ENCODE measurements at places on chromosomes 13 and 19.

- no peak for DNase-seq
These were observed 1.3 kb upstream of the PPAN start for GRCh38 chr19:10104665-10105508.

GRCh38 chr19:19578252-19578651 is 40.2 kb downstream of the CILP2 start:
- DNase-seq: peak; percentile 55

DNA sequence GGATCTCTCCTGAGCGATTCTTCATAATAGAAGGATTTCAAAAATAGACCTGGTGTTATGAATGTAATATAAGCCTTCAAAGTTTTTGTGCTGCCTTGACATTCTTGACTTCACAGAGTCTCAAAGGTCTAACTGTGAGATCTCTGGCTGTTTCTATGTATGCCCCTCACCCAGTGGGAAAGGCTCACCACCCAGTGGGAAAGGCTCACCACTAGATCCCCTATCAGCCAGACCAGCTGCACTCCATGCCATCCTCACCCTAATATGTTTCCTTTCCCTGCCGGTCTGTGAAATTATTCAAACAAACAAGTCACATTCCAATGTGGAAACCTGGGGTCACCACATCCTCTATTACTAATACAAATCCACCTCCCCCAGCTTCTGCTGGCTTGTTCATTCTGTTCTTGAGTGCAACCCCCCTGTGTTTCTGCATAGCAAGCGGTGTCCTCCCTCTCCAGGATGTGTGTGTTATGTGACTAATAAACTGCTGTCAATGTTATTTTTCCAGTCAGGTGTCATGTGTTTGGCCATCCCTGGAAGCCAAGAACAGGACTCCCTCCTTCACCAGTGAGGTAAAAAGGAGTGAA is 13.8 kb upstream of the SLITRK1 start:
- DNase-seq: no peak

DNA sequence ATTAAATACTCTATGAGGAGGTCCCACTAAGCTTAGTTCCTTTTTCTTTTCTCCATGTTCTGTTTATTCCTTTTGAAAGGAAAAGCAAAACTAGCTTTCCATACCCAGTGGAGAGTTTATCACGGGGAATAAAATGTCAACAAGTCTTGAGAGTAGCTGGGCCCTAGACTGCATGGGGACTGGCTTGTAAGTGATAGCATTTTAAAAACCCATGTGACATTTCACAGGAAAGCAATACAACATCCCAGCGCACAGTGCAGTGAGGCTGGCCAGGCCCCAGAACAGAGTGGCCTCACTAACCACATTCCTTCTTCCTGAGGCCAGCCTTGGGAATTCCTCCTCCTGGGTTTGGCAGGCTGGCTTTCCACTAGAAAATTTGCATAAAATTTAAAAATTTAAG is 149.8 kb downstream of the DLEU7 start:
- no peak for DNase-seq

DNA sequence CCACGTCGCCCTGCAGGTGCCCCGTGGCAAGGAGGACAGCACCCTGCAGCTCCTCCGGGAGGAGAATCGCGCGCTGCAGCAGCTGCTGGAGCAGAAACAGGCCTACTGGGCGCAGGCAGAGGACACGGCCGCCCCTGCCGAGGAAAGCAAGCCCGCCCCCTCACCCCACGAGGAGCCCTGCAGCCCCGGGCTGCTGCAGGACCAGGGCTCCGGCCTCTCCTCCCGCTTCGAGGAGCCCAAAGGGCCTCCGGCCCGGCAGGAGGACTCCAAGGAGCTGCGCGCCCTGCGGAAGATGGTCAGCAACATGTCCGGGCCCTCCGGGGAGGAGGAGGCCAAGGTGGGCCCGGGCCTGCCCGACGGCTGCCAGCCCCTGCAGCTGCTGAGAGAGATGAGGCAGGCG is 11.6 kb downstream of the CBY2 start:
- DNase-seq: no peak

DNA sequence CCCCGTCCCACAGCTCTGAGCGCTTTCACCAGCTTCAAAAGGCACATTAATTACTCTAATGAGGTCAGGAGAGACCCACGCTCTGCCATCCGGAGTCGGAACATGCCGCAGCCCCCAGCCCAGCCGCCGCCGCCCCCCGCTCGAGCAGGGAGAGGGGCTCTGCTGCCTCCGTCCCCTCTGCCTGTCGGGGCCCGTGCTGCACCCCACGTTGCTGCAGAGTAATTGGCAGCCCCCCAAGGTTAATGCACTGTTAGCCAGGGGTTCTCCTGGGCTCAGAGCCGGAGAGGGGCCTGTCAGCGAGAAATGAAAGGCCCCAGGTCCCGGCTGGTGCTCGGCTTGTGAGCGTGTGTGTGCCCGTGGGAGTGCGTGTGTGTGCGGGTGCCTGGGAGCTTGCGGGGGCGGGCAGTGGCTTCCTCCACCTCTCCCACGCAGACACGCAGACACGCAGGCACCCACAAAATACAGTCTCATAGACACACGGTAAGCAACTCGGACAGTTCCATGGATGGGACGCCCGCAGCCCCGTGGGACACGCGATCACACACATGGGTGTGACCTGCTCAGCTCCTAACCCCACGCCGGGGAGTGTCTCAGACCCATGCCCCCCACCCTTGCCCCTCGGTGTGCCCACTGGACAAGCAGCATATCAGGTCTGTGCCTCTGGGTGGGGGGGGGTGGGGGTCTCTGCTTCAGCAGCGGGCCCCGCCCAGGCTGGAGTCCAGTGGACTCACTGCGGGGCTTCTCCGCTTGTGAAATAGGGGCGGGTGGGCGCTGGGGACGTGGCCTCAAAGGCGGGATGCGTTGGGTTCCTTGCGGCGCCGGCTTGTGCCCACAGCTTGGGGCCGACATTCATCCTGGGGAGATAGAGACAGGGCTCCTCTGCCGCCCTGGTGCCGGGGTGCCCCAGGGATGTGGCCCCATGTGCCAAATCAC is 4.8 kb upstream of the EFNA2 start:
- no peak for DNase-seq

DNA sequence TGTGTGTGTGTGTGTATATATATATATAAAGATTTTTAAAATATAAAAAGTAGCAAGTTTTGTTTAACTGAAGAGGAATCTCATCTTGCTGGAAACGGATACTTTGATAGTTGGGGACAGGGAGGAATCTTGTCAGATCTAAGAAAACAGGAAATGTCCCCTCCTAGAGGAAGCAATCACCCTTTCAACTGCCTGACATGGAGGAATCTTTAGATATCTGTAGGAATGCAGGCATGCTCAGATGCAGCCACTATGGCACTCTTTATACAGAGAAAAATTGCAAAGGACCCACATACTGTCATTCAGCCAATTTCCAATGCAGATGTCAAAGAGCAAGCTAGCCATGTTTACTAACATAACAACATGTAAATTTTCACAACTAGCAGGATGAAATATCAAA is 38.8 kb downstream of the ZNF611 start:
- no peak for DNase-seq

DNA sequence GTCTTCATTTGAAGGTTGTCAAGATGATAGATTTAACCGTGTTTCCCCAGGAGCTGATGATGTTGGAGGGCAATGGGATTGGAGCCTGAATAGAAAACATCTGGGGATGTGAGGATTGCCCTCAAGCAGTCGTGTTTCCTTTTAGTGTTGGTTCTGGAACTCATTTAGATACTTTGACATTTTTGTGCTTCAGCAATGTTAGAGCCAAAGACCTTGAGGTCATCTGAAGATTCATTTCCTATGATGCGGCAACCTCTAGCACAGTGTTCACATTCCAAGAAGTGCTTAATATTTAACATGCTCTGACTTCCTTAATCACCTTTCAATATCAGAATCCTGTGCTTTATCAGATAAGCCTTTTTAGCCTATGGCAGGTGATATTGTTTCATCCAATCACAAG is 82.7 kb downstream of the SLC10A2 start:
- DNase-seq: no peak

GRCh38 chr19:51686171-51686570 is 7.0 kb upstream of the SPACA6 start:
- DNase-seq: no peak

DNA sequence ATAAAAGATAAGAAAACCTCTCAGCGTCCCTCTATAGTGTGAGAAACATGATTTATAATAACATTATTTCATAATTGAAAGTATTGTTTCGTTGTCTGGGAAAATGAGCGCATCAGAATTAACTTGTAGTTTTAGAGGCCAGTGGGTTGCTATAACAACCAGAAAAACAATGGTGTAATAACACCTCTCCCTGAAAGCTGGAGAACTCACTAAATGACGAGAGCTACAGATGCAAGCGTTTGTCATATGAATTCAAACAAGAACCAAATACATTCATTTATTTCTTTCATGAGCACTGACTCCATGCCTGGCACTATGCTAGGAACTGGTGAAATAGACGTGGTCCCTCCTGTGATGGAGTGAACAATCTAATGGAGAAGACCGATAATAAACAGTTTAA is 16.3 kb downstream of the KBTBD7 start:
- DNase-seq: no peak

- no peak for DNase-seq
These were observed 56.2 kb downstream of the INSR start for GRCh38 chr19:7238051-7238450.

- DNase-seq: no peak
These were observed 1.3 kb upstream of the RSPH6A start for GRCh38 chr19:45816236-45817009.

DNA sequence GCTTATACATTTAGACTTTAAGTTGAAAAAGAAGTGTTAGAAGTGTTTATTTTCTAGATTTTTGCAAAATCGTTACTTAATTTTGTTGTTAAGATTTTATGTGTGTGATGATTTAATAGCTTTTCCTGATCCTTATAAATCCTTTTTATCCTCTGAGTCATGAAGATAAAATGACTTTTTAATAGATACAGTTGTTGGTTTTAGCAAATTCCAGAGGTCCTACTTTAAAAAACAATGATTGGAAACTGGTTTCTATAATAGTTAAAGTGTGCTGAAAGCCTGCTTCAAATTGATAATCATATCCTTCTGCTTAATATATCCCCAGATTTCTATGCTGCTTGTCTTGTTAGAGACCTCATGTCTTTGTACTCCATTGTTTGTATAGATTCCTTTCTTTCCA is 39.0 kb downstream of the RNASEH2B start:
- no peak for DNase-seq

GRCh38 chr19:2076526-2076944 is 19.6 kb downstream of the MOB3A start:
- no peak for DNase-seq

- no peak for DNase-seq
These were observed 325.9 kb downstream of the FOXO1 start for GRCh38 chr13:40340368-40341095.

- no peak for DNase-seq
These were observed 20.7 kb downstream of the CEBPG start for GRCh38 chr19:33394006-33394722.

- no peak for DNase-seq
These were observed 9.7 kb downstream of the SIGLEC6 start for GRCh38 chr19:51521781-51522180.

DNA sequence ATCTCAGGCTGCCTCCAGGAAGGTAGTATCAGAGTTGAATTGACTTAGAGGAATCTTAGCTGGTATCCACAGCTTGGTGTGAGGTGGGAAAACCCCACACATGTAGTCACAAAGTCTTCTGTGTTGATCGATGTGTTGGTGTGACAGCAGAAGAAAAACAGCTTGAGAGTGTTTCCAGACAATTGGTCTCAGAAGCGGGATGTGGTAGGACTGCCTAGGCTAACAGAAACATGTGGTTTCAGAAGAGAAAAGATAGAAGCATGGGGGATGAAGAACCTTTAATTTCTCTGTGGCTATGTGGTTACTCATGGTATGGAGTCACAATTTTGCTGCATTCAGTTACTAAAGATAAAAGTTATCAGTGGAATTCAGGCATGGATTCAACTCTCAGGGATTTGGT is 134.7 kb upstream of the SLITRK5 start:
- no peak for DNase-seq

DNA sequence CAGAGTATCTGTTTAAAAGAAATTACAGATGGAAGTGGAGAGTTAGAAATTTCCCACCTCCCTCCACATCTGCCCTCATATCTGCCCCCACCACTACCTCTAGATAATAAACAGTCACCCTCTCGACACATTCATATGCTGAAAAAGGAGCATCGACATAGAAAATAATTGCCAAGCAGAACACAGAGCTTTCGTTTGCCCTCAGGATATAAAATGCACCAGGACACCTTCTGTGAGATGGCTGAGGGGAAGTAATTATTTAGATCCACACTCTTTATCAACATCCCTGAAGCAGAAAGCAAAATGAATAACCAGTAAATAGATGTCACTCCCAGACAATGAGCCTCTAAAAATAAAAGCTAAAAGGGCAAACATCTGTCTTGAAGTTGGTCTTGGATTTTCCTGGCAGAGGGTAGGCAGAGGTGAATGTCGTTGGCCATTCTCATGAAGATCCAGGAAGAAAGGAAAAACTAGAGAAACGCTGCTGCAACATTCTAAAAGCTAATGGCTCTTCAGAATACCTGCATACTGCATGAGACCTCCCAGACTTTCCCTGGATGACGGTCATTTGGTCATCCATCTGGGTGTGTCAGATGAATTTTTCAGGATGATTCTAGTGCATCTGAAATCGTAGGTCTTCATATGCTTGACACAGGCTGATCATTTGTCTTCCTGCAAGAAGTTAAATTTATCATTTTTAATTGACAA is 527.5 kb downstream of the RFC3 start:
- DNase-seq: no peak

DNA sequence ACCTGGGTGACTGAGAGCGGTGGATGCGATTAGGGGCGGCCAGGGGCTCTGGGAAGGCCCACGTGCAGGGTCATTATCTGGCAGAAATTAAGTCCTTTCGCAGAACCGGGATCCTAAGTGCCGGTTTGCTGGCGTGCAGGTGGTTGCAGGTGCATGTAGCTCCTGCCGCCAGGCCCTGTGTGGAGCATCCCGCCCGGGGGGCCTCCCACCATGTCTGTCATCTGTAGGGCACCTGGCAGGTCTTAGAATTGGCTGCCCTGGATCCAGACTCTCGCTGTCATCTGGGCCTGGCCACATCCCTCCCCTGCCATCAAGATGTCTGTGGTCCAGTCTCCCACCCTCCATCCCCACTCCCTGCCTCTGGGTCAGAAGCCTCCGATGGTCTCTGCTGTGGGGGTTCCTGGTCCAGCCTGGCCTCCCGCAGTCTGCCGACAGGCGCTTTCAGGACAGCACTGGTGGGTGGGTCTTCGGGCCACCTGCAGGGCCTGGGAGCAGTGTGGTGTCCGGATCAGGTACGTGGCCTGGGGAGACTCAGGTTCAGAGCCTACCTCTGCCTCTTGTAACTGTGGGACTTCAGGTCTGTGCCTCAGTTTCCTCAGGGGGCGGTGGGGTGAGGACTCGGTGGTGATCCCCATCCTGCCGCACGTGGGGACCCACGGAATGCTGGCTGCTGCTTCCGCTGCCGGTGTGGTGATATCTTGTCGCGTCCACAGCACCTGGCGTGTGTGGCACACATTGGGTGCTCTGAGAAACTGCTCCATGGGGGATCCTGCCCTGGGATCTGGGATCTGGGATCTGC is 5.4 kb downstream of the GNA11 start:
- DNase-seq: no peak

GRCh38 chr19:35731353-35731752 is 10.9 kb downstream of the IGFLR1 start:
- no peak for DNase-seq

All from NCI-H1930 (cell line).